GM19239 (cell line): ENCODE measurements at places on chromosomes 6 and 20.

DNA sequence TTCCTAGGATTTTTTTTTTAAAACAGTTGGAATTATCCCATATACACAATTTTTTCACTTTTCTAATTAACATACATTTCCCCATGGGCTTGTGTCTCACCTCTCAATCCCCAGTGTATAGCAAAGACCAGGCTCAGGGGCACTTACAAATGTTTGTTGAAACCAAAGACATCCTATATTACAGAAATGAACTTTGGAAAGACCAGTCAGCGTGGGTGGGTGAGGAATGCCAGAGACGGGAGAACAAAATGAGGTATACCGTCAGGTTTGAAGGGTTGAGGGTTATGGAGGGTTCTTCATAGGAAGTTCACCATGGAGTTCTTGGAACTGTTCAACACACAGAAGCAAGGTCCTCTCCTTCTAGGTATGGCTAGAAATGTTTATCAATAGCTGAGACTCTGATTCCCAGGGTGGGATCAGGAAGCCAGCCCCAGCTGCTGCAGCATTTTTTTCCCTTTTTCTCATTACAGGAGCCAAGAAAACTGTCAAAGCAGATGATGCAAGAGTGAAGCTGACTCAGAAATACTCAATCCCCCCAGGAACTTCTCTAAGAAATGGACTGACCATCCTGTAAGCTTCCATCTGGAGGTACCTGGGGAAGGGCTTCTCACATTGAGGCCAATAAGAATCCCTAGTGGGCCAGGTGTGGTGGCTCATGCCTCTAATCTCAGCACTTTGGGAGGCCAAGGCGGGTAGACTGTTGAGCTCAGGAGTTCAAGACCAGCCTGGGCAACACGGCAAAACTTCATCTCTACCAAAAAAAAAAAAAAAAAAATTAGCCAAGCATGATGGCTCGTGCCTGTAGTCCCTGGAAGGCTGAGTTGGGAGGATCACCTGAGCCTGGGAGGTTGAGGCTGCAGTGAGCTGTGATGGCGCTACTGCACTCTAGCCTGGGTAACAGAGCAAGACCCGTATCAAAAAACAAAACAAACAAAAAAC lies 15.9 kb upstream of the TBC1D20 start:
- no peak for DNase-seq

DNA sequence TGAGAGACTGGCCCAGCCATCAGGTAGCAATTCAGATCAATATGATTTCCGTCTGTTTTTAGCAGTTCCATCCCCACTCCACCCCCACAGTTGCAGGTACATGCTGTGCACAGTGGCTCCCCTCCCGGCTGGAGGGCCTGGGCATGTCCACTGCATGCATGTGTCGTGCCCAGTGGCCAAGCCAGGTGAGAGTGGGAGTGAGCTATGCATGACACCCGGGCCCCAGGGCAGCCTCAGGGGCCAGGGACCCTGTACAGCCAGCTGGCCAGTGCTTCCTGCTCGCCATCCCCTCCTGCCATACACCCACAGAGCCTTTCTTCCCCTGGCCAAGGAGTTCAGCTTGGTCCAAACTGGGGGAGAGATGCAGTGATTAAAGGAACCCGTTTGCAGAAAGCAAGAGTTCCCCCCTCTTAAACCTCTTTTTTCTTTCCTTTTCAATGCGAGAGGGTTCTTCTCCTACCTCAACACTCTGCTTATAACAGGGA lies 135.3 kb downstream of the THBS2 start:
- no peak for DNase-seq

DNA sequence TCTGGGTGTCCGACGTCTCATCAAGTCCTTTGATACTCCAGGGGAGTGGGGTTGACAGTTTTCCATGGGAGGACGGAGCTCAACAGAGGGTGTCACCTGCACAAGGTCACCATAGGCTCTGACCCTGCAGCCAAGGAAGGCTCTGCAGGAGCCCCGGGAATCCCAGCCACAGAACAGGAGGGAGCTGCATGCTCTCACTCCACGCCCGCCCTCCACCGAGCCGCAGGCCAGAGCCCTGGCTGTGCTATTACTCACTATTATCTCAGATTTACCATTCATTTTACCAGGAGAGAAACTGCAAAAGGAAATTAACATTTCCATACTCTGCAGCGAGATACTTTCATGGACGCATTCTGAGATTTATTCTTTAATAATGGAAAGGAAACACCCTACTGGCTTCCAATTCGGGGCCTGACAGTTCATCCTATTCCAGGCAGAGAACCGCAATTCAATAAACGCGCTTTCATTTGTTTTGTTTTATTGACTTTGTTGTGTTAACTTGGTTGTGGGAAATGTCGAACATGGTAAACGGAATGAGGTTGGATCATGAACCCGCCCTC lies 18.3 kb upstream of the NTSR1 start:
- no peak for DNase-seq

GRCh38 chr6:16539086-16539931 lies 222.0 kb downstream of the ATXN1 start:
- DNase-seq: no peak

DNA sequence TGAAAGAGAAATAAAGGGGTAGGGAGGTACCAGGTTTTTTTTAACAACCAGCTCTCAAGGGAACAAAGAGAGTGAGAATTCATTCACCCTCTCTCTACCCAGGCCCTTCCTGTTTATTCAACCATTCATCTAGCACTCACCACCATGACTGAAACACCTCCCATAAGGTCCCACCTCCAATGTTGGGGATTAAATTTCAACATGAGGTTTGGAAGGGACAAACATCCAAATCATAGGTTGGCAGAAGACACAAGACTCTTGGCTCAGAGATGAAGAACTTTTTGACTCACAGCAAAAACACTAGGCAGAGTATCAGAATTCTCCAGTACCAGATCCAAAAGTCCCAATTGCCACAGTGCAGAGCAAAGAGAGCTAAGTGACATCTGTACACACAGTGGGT lies 186.3 kb downstream of the EDN1 start:
- DNase-seq: no peak

DNA sequence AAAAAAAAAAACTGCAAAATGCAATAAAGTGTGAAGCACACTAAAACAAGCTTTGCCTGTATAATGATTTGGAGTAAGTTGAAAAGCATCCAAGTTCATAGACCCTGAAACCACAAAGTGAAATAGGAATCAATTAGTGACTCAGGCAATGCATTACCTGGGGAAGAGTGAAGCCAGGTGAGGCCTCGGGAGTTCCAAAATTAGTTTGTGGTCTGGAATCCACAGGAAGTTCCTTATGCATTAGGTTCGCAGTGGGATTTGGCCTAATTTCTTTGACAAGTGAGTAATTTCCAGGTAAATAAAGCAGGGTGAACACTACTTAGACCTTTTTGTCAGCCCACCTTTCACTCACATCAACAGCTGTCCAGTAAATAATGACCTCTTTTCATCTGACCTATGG lies 490.8 kb downstream of the CBLN4 start:
- DNase-seq: no peak

- no peak for DNase-seq
These were observed 3.3 kb downstream of the ADGRB3 start for GRCh38 chr6:68638230-68638900.

DNA sequence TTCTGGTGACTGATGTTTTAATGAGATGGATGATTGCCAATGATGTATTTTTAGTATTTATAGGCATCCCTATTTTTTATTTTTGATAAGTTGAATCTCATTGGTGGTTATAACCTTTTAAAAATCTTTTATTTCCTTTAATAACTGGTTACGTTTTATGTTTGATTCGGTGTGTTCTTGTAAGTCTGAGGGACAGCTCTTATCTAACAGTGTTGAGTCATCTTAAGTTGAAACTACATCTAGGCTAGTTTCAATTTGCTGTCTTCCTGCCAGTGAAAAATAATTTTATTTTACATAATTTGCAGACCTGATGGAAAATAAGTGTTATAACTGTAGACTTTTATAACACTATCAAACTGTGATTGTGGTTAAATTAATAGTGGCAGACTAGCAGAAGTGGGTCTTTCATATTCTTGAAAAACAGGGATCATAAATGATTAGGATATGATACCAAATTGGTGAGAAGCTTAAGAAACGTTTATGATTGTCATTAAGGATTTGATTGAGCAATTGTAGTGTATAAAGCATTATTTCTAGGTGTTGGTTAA lies 4.6 kb downstream of the AFDN start:
- DNase-seq: no peak

DNA sequence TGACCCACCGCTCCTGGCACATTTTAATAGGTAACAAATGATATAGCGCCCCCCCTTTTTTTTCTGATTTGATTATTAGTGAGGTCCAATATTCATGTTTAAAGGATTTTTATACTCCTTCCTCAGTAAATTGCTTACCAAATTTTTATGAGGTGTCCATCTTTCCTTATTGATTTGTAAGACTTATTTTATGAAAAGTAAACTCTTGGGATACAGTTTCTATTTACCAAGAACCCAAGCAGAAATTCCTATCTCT lies 25.1 kb downstream of the TRIM27 start:
- no peak for DNase-seq
